ENCODE measurements at places on chromosomes 1 and 21.

GRCh38 chr1:213996320-213997037 lies 8.7 kb downstream of the PROX1 start:
- no peak for DNase-seq

DNA sequence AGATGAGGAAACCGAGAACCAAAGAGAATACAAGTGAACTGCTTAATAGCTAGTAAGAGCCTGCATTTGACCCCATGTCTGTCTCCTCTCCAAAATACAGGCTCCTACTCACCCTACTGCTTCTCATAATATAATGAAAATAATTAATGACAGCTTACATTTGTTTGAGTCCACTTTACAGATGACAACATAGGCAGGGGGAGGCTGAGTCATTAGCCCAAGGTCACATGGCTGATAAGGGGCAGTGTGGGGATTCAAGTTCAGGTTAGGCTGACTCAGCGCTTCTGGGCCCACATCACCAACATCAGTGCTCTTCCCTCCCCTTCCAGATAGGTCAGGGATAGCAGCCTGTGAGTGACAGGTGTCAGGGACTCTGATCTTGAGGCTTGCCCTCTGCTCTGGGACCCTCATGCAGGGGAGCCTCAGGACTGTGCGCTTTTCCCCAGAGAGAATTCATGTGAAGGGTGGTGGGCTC lies 16.2 kb downstream of the AZIN2 start:
- DNase-seq = no peak

DNA sequence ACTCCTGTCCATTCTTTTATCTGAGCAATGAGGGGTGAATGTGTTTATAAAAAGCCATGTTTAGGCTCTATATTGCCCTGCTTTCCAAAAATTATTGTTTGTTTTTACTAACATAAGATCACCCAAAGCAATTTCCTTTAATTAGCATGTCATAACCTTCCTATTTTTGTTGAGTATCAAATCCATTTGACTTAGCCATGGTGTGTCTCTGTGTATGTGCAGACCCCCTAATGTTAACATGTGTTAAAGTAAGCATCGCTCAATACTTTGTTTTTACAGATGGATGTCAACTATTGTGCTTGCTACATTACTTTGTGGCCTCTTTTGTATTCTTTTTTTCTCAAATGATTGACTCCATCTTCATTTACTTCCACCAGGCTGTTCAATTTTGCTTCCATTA lies 585.4 kb downstream of the USP25 start:
- no peak for DNase-seq

GRCh38 chr1:88472714-88473113 lies 211.4 kb upstream of the PKN2 start:
- DNase-seq = no peak

GRCh38 chr21:44012474-44013379 lies 618 bp downstream of the TRAPPC10 start:
- no peak for DNase-seq

- DNase-seq = no peak
Observed at GRCh38 chr21:26422706-26423105, 150.4 kb downstream of the CYYR1 start.

- no peak for DNase-seq
Observed at GRCh38 chr1:153748903-153749302, 21.1 kb downstream of the INTS3 start.

GRCh38 chr1:4837752-4838151 lies 183.3 kb downstream of the AJAP1 start:
- no peak for DNase-seq

DNA sequence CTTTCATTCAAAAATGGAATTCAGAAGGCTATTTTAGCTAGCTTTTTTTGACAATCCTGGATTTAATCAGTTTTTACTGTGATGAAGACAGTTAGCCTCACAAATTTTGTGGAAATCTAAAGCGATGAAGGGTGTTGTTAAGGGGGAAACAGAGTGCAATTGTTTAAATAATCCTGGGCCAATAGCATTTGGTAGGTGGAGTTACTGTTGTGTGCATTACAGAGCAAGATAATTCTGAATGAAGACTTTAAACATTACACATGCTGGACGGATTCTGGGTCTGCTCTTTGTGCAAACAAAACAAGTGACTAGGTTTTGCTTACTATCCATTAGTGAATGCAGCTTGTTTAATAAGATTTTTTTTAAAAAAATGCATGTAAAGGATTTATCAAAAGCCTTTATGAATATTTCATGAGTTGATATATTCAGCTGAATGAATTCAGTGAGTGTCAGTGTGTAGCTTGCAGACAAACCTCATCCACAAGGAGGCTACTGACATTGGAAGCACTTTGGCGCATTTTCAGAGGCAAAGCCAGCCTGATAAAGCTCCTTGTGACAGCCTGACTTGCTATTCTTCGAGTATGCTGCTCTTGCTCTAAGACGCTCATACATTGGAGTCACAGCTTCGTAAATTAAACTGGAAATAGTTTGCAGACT lies 199.6 kb downstream of the PDE4B start:
- no peak for DNase-seq

GRCh38 chr1:247054992-247055415 lies 23.6 kb downstream of the ZNF670 start:
- no peak for DNase-seq

Data from NCI-H774 (cell line).